CD4-positive, alpha-beta T cell treated with Interleukin-2 at 100 ng/mL for 4 hours (primary cell): ENCODE measurements at places on chromosomes 7 and 10.

GRCh38 chr7:156969972-156970420 is 20.5 kb downstream of the NOM1 start:
- DNase-seq, result no peak

DNA sequence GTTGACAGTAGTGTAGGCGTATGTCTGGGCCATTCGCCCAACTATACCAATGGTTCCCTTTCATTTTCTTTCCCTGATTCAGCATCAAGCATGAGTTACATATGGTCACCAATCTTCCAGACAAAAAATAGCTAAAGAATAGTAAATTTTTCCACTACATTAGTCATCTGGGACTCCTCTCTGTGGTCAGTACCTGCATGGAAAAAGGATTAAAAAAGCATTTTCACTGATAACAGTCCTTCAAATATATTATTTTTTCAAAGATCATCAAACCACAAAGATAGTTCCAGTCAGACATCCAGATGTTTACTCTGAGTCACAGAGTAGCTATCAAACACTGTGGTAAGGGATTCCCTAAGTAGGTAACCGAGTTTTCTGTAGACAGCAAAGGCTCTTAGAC is 302.6 kb upstream of the SEMA3D start:
- DNase-seq, result no peak

- DNase-seq, result no peak
Measured at GRCh38 chr10:100740476-100741377, 4.7 kb upstream of the PAX2 start.

DNA sequence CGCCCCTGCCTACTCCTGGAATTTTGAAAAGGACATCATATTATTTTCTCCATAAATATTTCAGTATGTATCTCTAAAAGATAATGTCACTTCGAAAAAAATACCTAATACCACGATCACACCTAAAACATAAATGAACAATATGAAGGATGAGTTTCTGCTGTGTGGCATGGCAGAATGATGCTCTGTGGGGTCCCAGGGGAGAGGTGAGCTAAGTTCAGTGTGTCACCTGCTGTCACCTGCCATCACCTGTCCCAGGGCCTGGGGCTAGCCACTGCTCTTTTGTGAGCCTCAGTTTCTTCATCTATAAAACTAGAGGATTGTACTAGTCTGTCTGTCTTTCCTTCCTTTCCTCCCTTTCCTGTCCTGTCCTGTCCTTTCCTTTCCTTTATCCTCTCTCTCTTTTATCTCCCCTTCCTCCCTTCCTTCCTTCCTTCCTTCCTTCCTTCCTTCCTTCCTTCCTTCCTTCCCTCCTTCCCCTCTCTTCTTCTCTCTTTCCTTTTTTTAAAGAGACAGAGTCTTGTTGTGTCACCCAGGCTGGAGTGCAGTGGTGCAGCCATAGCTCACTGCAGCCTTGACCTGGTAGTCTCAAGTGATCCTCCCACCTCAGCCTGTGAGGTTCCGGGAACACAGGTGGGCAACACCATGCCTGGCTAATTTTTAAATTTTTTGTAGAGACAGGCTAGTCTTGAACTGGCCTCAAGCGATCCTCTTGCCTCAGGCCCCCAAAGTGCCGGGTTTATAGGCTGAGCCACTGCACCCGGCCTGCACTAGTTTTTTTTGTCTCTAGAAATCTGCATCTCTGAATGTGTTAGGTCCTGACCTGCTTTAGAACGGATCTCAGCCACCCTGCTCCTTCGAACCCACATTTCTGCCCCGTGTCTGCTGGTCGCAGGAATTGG is 43.1 kb downstream of the CUX1 start:
- no peak for DNase-seq

DNA sequence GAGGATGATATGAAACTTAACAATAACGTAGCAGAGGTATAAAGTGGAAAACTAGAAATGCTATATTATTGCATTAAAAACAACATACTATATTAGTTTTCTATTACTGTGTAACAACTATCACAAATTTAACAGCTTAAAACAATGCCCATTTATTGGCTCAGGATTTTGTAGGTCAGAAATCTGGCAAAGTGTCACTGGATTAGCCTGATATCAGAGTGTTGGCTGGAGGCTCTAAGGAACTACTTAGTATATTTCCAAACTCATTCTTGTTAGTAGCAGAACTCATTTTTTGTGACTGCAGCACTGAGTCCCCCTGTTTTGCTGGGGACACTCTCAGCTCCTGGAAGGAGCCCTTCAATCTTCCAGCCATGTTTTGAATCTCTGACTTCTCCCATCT is 306.8 kb downstream of the ETV1 start:
- no peak for DNase-seq

DNA sequence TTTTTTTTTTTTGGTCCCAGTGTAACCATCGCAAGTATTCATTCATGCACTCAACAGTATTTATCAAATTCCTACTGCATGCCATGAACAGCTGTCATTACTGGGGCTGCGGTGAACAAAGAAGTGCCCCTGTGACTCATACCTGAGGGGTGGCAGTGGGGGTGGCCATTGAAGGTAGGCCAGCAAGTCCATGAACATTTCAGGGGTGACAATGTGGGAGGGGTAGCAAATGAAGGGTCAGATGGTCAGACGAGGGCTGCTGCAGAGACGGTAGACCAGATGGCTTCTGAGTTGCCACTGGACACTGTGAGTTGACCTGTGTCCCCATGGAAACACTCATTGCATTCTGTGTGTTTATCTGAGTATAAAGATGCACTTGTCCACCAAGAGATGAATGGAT is 92.5 kb upstream of the PITRM1 start:
- no peak for DNase-seq

GRCh38 chr10:74061104-74061503 is 63.2 kb downstream of the VCL start:
- DNase-seq, result no peak

DNA sequence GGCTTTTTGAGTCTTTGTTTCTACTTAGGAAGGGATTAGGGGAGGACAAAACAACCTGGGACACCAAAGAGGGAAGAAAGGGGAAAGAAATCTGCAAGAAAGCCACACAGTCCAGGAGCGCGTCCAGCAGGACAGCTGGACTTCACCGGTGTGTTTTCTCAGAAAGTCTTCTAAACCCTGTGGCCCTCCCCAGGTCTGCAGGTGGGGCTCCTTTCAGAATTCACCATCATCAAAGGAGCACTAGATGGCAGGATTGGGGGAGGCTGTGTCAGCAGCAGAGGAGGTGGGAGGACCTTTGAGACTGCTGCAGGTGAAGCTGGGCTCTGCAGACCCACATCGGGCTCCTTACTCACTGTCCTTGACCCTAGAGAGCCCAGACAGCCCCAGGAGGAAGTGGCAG is 13.9 kb upstream of the DRGX start:
- no peak for DNase-seq

GRCh38 chr10:69839696-69840345 is 38.1 kb downstream of the COL13A1 start:
- DNase-seq, result no peak

- DNase-seq, result no peak
Measured at GRCh38 chr10:103528549-103528948, 35.0 kb downstream of the NEURL1 start.
